ENCODE measurements at places on chromosomes 1 and 21. TPM values are rescaled to one million over a fixed set of nuclear protein-coding genes. Genes with fewer than 3 reads are reported as not detected.

DNA sequence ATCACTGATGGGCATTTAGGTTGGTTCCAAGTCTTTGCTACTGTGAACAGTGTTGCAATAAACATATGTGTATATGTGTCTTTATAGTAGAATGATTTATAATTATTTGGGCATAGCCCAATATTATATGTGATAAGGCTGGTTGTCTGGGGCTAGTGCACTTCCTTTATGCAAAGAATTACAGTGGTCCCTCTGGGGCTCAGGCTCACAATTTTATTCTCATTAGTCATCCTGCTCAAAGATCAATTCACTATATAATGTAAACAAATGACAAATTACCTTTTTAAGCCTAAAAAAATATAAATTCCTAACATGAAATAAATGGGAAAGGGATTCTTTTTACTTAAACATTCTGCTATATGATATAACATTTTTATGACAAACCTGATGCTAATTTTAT lies 5.0 kb downstream of the PLPPR4 start:
- no peaks in the 10 kb centered on the region for H3K36me3 ChIP-seq
- no peak overlapping the region for H3K27ac ChIP-seq
- peaks cover 14% of the 10 kb centered on the region for H3K27me3 ChIP-seq
- H3K4me1 ChIP-seq: no peaks in the 10 kb centered on the region

- DNase-seq: no peak
- no peak overlapping the region for H3K27ac ChIP-seq
- H3K36me3 ChIP-seq: no peaks in the 10 kb centered on the region
- H3K4me3 ChIP-seq: no peak overlapping the region
Measured at GRCh38 chr21:25496825-25497482, 110.3 kb downstream of the MRPL39 start.

Gene KRTAP11-1
- total RNA-seq: not detected

- no peaks in the 10 kb centered on the region for H3K27me3 ChIP-seq
- no peaks in the 10 kb centered on the region for H3K36me3 ChIP-seq
Measured at GRCh38 chr1:84255582-84255981, 45.9 kb upstream of the SAMD13 start.

Gene NEXN
- 17.9 TPM for total RNA-seq

- no peaks in the 10 kb centered on the region for H3K27me3 ChIP-seq
- no peak overlapping the region for H3K27ac ChIP-seq
- H3K4me1 ChIP-seq: no peaks in the 10 kb centered on the region
- H3K36me3 ChIP-seq: no peaks in the 10 kb centered on the region
- H3K4me3 ChIP-seq: no peak overlapping the region
- DNase-seq: no peak
Measured at GRCh38 chr1:90616395-90616794, 100.7 kb downstream of the BARHL2 start.

GRCh38 chr1:62998845-62999649 lies 215.1 kb downstream of the ATG4C start:
- no peak overlapping the region for H3K27ac ChIP-seq
- H3K36me3 ChIP-seq: no peaks in the 10 kb centered on the region
- DNase-seq: no peak
- H3K4me3 ChIP-seq: no peak overlapping the region
- H3K27me3 ChIP-seq: no peaks in the 10 kb centered on the region

- no peak overlapping the region for H3K4me3 ChIP-seq
- peaks cover 7% of the 10 kb centered on the region for H3K4me1 ChIP-seq
- H3K27ac ChIP-seq: no peak overlapping the region
Measured at GRCh38 chr1:61046434-61046833, 35.9 kb upstream of the NFIA start.

Gene LCE6A
- total RNA-seq: not detected

- H3K4me1 ChIP-seq: no peaks in the 10 kb centered on the region
- H3K4me3 ChIP-seq: no peak overlapping the region
- H3K36me3 ChIP-seq: no peaks in the 10 kb centered on the region
- H3K27me3 ChIP-seq: no peaks in the 10 kb centered on the region
- no peak overlapping the region for H3K27ac ChIP-seq
Measured at GRCh38 chr1:233656032-233656635, 42.2 kb downstream of the KCNK1 start.

Gene CD1D
- 3.6 TPM for total RNA-seq

DNA sequence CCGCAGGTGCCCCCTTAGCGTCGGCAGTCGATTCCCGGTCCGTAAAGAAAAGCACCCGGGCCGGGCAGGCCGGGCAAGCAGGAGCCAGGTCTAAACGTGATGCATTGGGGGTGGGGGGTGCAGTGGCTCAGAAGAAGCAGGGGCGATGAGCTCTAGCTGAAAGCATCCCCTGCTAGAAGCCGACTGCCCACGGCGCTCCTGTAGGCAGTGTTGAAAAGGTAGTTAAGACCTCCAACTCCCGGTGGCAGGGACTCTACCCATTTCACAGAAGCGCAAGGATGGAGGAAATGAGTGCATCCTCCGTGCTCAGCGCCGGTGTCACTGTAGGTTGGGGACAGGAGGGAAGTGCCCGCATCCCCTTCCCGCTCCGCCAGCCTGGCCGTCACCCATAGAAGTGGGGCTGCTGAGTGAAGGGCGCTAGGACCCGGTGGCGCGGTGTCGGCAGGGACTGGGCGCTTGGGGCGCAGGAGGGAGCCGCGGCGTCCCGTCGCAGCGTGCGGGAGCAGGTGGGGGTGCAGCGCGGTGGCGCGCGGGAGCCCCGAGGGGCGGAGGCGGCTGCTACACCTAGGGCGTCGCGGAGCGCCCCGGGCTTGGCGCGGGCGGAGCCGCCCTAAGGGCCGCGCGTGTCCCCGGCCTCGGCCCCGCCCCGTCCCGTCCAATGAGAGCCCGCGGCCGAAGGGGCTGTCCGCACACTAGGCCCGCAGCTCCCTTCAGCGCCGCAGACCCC lies at the start of gene WNT2B:
WNT2B (plus strand) TSS at position 688 of the 727 bp plus-strand sequence. CDS start 298 bp downstream, outside the sequence.
- peaks cover 25% of the 10 kb centered on the region for H3K27me3 ChIP-seq
- peak within 1 kb of the TSS; percentile 50 for H3K4me3 ChIP-seq
- no peak for DNase-seq
- H3K4me1 ChIP-seq: peaks cover 21% of the 10 kb centered on the region

Gene CRYBG2
- 7.6 TPM for total RNA-seq

Gene TRIM17
- total RNA-seq: 2.9 TPM

- H3K4me3 ChIP-seq: peak within 1 kb of the TSS; percentile 21
- H3K27me3 ChIP-seq: no peaks in the 10 kb centered on the region
- H3K4me1 ChIP-seq: peaks cover 14% of the 10 kb centered on the region
- peaks cover 6% of the 10 kb centered on the region for H3K36me3 ChIP-seq
- peak within 1 kb of the TSS; percentile 77 for H3K27ac ChIP-seq
- DNase-seq: peak; percentile 79
Measured at GRCh38 chr1:113978863-113979702, at the start of gene OLFML3. Gene OLFML3 (plus strand): TSS chr1:113979474. CDS start chr1:113979517, 43 bp downstream.

DNA sequence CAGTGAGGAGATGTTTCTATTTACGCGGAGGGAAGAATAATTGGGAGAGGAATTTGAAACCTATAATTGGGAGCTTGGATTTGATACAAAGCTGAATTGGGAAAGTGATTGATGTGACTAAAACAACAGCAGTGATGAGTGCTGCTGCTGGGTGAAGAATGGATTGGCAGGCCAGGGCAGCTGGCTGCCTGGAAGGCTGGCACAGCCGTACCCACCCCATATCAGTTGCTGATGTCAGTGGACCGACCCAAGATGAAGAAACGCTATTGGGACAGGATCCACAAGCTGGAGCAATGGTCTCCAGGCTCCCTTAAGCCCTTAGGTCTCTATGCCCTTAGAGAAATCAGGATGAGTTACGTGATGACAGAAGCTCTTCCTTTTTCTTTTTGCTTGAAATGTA lies 47.4 kb downstream of the GRIK1 start:
- H3K4me3 ChIP-seq: no peak overlapping the region
- H3K27ac ChIP-seq: no peak overlapping the region
- no peaks in the 10 kb centered on the region for H3K27me3 ChIP-seq
- DNase-seq: no peak
- no peaks in the 10 kb centered on the region for H3K4me1 ChIP-seq
- H3K36me3 ChIP-seq: no peaks in the 10 kb centered on the region

Gene FCAMR
- total RNA-seq: not detected

Gene C1orf56
- total RNA-seq: 6.1 TPM

- no peak overlapping the region for H3K27ac ChIP-seq
- H3K36me3 ChIP-seq: no peaks in the 10 kb centered on the region
- H3K4me1 ChIP-seq: no peaks in the 10 kb centered on the region
- no peak overlapping the region for H3K4me3 ChIP-seq
Measured at GRCh38 chr1:115220340-115221270, 117.4 kb downstream of the NGF start.

DNA sequence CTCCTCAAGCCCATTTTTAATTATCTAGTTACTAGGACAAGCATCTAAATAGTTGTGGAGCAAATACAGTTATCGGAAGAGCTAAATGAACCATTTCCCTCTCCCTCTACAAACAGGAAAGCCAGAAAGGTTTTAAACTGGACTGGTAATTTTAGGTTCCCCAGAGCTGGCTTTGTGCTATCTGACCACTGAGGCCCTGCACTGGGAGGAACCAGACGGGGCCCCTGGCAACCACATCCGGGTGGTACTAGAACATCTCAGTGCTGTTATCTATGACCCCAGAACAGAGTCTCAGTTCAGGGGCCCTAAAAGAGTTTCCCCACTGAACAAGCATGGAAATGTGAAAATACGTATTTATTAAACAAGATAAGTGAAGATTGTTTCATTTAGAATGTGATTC lies 7.7 kb upstream of the RSPH1 start:
- DNase-seq: no peak
- H3K4me1 ChIP-seq: peaks cover 6% of the 10 kb centered on the region
- no peaks in the 10 kb centered on the region for H3K36me3 ChIP-seq
- H3K4me3 ChIP-seq: no peak overlapping the region
- H3K27ac ChIP-seq: no peak overlapping the region

Gene F13B
- not detected for total RNA-seq

GRCh38 chr1:162899422-162900146 lies 38.6 kb upstream of the CCDC190 start:
- no peaks in the 10 kb centered on the region for H3K36me3 ChIP-seq
- no peaks in the 10 kb centered on the region for H3K4me1 ChIP-seq
- no peaks in the 10 kb centered on the region for H3K27me3 ChIP-seq
- no peak overlapping the region for H3K4me3 ChIP-seq
- no peak overlapping the region for H3K27ac ChIP-seq
- DNase-seq: no peak

- no peak overlapping the region for H3K27ac ChIP-seq
- no peaks in the 10 kb centered on the region for H3K27me3 ChIP-seq
- H3K36me3 ChIP-seq: no peaks in the 10 kb centered on the region
- DNase-seq: peak; percentile 39
- H3K4me3 ChIP-seq: no peak overlapping the region
Measured at GRCh38 chr1:101216623-101217022, 20.2 kb upstream of the S1PR1 start.

- peaks cover 9% of the 10 kb centered on the region for H3K4me1 ChIP-seq
- no peaks in the 10 kb centered on the region for H3K36me3 ChIP-seq
- peak; percentile 64 for DNase-seq
- H3K4me3 ChIP-seq: no peak overlapping the region
- H3K27ac ChIP-seq: no peak overlapping the region
Measured at GRCh38 chr1:199684686-199685273, 342.7 kb upstream of the NR5A2 start.

DNA sequence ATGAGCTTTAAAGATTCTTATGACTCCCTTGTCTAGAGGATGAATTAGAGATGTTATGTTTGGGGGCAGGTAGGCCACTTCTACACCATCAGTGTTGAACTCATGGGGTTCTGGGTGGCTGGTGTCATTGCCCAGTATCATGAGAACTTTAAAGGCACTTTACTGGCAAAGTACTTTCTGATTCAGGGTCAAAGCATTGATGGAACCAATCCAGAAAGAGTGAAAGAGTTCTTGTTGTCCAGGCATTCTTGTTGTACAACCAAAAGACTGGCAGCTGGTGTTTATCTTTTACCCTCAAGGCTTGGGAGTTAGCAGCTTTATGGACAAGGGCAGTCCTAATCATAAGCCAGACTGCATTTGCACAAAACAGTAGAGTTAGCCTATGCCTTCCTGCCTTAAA lies 673.0 kb downstream of the USP25 start:
- DNase-seq: no peak
- H3K4me3 ChIP-seq: no peak overlapping the region
- no peak overlapping the region for H3K27ac ChIP-seq
- H3K27me3 ChIP-seq: no peaks in the 10 kb centered on the region
- no peaks in the 10 kb centered on the region for H3K4me1 ChIP-seq

- H3K27me3 ChIP-seq: no peaks in the 10 kb centered on the region
- H3K4me3 ChIP-seq: no peak overlapping the region
- H3K27ac ChIP-seq: no peak overlapping the region
Measured at GRCh38 chr1:229710746-229711145, 84.7 kb downstream of the URB2 start.

DNA sequence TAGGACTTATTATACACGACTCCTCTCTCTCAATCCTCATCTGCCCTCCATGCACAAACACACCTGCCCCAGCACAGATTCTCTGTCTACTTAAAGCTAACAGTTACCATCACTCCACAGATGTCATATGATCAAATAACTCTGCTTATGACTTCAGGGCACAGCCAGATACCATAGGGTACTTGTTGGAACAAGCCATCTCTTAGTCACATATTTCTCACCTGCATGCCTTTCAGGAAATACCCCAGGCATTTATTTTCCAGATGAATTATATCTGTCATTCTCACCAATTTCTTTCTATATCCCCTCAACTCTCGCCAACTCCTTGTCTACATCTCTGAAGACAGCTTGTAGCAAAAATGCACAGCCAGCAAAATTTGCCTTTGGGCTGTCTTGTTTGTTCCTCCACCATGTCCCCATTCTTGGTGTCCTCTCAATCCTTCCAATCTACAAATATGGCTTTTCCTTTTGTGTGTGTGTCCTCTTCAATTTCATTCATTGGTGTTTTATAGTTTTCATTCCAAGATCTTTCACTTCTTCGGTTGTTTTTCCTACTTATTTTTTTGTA lies 353.9 kb upstream of the CAMK1G start:
- no peaks in the 10 kb centered on the region for H3K4me1 ChIP-seq
- DNase-seq: no peak
- no peak overlapping the region for H3K4me3 ChIP-seq

- no peak for DNase-seq
- H3K27me3 ChIP-seq: no peaks in the 10 kb centered on the region
Measured at GRCh38 chr1:19315378-19316198, 3.5 kb downstream of the SLC66A1 start.

- H3K36me3 ChIP-seq: no peaks in the 10 kb centered on the region
- no peak overlapping the region for H3K4me3 ChIP-seq
- peak overlapping the region; percentile 39 for H3K27ac ChIP-seq
- no peaks in the 10 kb centered on the region for H3K27me3 ChIP-seq
- peaks cover 39% of the 10 kb centered on the region for H3K4me1 ChIP-seq
Measured at GRCh38 chr1:36122062-36123030, 2.7 kb downstream of the COL8A2 start.

GRCh38 chr1:18309552-18310155 lies 171.1 kb upstream of the KLHDC7A start:
- no peak overlapping the region for H3K4me3 ChIP-seq
- H3K4me1 ChIP-seq: no peaks in the 10 kb centered on the region
- H3K27me3 ChIP-seq: no peaks in the 10 kb centered on the region
- no peak for DNase-seq
- H3K27ac ChIP-seq: no peak overlapping the region
- H3K36me3 ChIP-seq: no peaks in the 10 kb centered on the region

Gene AGO4
- 23.6 TPM for total RNA-seq

Data from left lung (tissue), 14 donors.